LHCN-M2 (cell line): ENCODE measurements at places on chromosomes 7 and 10.

DNA sequence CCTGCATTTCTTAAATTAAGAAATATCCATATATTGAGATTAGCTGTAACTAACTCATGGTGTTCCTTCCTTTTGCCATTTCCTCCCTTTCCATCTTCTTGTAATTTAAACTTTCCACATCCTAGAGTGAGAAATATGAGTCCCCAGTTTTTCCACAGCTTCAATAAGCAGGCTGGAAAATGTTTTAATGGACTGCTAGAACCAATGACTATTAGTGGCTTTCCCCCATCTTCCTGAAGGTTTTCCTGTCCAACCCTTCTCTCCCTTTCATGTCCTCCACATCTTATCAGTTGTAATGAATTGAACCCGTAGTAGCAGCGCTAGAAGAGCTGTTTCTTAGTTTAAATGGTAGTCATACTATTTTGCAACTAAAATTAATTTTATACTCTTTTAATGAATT lies 145.7 kb downstream of the AHR start:
- no peak for DNase-seq

DNA sequence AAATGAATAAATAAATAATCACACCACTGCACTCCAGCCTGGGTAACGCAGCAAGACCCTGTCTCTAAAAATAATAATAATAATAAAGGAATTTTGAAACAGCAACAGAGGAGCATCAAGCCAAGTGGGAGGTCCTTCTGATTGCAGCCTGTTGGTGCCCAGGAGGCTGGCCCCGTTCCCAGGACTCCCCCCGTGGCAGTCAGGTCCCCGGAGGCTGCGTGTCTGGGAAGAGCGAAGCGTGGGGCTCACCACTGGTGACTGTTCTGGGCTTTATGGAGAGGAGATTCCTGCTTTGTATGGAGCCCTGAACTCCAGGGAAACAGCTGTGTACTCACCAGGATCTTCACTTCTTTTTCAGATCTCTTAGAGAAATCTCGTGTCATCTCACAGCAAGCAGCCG lies 19.3 kb upstream of the MYH16 start:
- DNase-seq: no peak

DNA sequence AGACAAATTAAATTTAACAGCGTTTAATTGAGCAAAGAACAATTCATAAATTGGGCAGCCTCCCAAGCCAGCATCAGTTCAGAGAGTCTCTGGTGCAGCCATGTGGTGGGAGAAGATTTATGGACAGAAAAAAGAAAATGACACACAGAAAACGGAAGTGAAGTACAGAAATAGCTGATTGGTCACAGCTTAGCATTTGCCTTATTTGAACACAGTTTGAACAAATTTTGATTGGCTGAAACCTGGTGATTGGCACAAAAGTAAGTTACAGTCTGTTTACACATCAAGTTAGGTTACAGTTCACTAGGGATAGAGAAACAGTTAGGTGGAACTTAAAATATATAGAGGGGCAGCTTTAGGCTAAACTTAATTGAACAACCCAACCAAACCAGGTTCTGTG lies 720.1 kb downstream of the TYW1 start:
- no peak for DNase-seq

- no peak for DNase-seq
These were observed 228.9 kb downstream of the AUTS2 start for GRCh38 chr7:69827140-69827539.

GRCh38 chr7:98864731-98865453 lies 4.9 kb downstream of the TMEM130 start:
- no peak for DNase-seq

DNA sequence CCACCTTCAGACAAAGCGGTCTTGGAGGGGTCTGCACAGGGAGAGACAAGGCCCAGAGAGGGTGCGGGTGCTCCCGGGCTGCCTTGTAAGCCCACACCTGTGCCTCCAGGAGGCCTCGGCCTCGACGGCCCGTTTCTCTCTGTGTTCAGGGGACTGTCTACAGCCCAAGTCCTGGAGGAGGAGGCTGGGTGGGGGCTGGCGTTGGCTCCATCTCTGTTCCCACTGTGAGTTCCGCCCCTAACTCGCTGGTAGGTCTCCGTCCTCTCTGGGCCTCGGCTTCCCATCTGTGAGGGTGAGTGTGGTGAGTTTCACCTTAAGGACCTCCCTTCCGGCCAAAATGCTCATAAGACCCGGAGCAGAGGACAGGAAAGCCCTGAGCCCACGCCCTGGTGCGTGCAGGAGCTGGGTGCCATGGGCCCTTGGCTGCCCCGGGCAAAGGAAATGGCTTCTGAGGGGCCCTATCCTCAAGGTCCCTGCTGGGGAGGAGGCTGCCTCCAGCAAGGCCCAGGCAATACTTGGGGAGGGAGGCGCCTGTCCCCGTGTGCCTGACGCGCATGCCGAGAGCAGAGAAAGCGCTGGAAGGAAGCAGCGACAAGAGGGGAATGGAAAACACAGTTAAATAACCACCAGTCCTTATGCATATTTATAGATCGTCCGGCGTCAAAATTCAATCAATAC lies 276.8 kb downstream of the ELFN1 start:
- no peak for DNase-seq

- DNase-seq: no peak
These were observed 108.1 kb downstream of the GRID1 start for GRCh38 chr10:86258499-86258898.

GRCh38 chr10:26555719-26556368 lies 117.7 kb downstream of the APBB1IP start:
- peak; percentile 6 for DNase-seq

DNA sequence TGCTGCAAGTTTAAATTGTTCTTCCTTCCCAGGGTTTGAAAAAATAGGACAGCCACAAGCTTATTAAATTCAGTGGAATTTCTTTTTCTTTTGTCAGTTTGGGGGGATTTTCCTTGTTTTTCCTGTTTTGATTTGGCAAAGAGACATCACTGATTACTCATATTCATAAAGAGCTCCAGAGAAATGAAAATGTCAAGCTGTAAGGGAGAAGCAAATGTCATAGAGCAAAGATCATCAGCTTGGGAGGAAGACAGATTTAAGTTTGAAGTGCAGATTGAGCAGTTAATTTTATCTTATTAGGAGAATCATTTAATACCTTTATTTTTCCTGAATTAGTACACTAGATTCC lies 255.8 kb upstream of the PHYHIPL start:
- DNase-seq: no peak

DNA sequence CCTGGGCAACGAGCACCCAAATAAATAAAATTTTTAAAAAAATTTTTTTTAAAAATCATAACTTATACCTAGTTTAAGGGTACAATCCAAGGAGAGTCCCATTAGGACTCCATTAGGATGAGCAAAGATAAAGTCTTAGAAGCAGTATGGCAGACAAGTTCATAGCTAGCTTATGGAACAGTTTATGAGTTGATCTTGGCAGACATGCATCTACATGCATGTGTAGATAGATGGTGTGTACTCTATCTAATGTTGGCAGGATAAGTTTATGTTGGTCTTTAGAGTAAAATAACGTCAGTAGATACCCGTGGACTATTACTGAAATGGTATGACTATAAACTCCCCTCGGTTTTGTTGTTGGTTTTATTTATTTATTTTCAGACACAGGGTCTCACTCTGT lies 40.2 kb downstream of the NSUN6 start:
- DNase-seq: no peak

DNA sequence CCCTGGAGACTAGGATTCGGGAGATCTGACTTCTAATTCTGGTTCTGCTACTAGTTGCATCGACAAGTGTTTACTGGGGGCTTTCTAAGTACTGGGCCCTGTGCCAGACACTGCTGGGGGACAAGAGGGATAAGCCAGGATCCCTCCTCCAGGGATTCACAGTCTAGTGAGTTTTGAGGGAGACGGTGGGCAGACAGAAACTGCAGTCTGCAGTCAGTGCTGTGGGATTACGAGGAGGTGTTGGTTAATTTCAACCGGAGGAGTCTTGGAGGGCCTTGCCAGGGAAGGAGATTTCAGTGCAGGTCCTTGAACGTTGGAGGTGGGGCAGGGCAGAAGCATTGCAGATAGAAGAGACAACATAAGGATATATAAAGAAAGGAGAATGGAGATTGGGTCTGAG lies 3.5 kb upstream of the KCNH2 start:
- DNase-seq: no peak

- peak; percentile 73 for DNase-seq
These were observed 113.6 kb upstream of the AMPH start for GRCh38 chr7:38744746-38745145.

- peak; percentile 14 for DNase-seq
These were observed 1.9 kb downstream of the LRRC72 start for GRCh38 chr7:16528520-16528919.

GRCh38 chr7:985127-985416 lies 2.1 kb downstream of the CYP2W1 start:
- no peak for DNase-seq

GRCh38 chr10:51773681-51774080 lies 74.3 kb upstream of the CSTF2T start:
- peak; percentile 49 for DNase-seq

DNA sequence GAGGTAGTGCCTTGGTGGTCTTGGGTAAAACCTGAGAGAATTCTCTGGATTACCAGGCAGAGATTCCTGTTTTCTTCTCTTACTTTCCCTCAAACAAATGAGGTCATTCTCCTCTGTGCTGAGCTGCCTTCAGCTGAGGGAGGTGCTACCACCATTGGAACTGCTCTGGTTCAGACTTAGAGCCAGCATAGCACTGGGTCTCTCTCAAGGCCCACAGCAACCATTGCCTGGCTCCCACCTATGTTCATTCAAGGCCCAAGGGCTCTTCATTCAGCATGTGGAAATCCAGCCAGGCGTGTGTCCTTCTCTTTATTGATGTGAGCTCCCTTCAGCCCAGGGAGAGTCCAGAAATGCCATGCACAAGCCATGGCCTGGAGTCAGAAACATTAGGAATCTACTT lies 261.1 kb downstream of the NRG3 start:
- no peak for DNase-seq
